ENCODE measurements at places on chromosomes 1 and 21.

DNA sequence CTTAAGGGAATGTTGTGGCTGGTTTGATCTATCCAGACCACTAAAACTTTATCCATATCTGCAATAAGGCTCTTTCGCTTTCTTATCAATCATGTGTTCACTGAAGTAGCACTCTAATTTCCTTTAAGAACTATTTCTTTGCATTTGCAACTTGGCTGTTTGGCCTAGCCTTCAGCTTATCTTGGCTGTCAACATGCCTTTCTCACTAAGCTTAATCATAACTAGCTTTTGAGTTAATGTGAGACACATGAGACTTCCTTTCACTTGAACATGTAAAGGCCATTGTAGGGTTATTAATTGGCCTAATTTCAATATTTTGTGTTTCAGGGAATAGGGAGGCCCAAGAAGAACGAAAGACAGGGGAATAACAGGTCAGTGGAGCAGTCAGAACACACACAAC lies 124.7 kb downstream of the TNFSF18 start:
- no peak for DNase-seq

DNA sequence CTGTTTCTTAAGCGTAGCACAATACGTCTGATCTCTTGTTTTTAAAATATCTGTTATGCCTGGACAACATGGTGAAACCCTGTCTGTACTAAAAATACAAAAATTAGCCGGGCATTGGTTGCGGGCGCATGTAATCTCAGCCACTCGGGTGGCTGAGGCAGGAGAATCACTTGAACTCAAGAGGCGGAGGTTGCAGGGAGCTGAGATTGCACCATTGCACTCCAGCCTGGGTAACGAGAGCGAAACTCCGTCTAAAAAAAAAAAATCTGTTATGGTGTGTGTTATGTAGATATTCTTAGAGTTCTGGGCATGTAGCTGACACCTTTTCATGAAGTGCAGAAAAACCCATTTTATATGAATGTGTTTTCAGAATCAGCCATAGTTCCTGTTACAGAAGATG lies 38.2 kb downstream of the RABGAP1L start:
- DNase-seq: no peak

- peak; percentile 88 for DNase-seq
These were observed 235.4 kb downstream of the PBX1 start for GRCh38 chr1:164794356-164794755.

DNA sequence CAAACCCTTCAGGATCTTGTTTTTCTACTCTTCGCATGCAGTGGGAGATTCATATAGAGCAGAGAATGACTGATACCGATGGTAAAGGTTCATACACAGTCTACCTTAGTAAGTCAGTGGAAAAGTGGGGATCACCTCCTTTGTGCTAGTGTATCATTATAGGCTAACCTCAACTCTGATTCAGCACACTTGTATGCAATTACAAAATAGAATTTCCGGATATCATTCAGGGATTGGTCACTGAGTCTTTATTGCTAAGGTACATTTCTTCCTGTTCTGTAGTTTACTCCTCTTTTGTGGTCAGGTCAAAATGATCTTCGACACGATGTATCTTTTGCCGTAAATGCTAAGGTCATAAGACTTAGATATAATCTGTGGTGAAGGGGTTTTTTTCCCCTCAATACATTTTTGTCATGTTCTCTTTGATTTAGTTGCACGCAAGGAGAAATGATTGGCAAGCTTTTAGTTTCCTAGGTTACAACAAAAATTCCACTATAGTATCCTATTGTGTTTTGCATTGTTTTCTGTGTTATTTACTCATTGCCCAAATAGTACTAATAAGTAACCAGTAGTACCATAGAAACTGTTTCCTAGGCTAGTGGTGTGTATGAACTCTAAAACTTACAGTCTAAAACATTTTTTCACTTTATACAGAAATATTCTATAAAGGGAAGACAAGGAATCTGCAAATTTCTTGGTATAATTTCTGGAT lies 35.7 kb upstream of the PLA2G4A start:
- DNase-seq: peak; percentile 81

DNA sequence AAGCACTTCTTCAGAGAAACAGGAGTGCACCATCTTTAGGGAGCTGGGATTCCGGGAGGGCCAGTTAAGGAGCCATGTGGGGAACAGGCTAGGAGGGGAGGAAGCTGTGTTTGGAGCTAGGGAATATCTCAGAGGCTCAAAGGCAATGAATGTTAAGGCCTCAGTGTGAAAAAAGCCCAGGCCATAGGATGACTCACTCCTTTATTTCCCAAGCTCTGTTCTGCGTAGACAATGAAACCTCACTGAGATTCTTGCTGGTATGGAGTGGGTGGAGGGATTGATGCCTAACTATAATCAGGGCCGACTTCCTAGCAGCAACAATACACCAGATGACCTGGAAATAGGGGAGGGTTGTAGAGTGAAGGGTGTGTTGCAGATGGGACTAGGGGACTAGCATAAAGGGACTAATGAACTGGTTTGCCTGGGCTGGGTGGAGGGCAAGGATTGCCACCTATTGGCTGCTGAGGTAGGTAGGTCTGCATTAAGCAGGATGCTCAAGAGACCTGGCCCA lies 2.1 kb downstream of the GNAT2 start:
- DNase-seq: peak; percentile 88

DNA sequence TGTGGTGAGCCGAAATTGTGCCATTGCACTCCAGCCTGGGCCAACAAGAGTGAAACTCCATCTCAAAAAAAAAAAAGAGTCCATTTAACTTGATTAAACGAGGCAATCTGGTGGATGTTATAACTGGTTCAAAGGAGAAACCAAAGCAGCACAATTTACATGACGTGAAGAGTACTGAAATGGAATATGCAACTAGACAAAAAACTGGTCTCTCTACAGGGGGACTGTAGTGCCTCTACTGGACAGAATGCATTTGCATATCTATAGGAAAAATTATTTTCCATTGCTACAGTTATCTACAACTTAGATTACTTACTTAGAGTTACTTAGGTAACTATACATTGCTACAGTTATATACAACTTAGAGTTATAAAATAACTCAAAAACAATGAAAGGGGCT lies 2.7 kb upstream of the CAPN2 start:
- DNase-seq: no peak

All from epithelial cell of esophagus (primary cell).